ENCODE measurements at places on chromosomes 6 and 20. TPM values are rescaled to one million over a fixed set of nuclear protein-coding genes. Genes with fewer than 3 reads are reported as not detected.

Gene SMLR1
- total RNA-seq: not detected

Gene AIF1
- total RNA-seq: 98.1 TPM

GRCh38 chr6:149734915-149735314, 11.4 kb downstream of the NUP43 start:
- no peak overlapping the region for H3K4me3 ChIP-seq
- H3K27ac ChIP-seq: no peak overlapping the region
- H3K27me3 ChIP-seq: no peaks in the 10 kb centered on the region
- H3K36me3 ChIP-seq: peaks cover 5% of the 10 kb centered on the region
- no peak for DNase-seq

Gene HCRTR2
- not detected for total RNA-seq

Gene PXMP4
- total RNA-seq: 16.9 TPM

DNA sequence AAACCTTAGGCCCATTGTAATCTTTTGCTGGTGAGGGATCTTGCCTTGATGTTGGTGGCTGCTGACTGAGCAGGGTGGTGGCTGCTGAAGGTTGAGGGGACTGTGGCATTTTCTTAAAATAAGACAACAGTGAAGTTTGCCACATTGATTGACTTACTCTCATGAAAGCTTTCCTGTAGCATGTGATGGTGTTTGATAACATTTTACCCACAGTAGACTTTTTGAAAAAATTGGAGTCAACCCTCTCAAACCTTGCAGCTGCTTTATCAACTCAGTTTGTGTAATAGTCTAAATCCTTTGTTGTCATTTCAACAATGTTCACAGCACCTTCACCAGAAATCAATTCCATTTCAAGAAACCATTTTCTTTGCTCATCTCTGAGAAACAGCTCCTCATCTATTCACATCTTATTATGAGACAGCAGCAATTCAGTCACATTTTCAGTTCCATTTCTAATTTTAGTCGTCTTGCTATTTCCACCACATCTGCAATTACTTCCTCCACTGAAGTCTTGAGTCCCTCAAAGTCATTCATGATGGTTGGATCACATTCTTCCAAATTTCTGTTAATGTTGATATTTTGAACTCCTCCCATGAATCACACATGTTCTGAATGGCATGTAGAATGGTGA, 37.2 kb downstream of the CST9L start:
- no peak overlapping the region for H3K4me3 ChIP-seq
- no peaks in the 10 kb centered on the region for H3K27me3 ChIP-seq
- peaks cover 21% of the 10 kb centered on the region for H3K4me1 ChIP-seq
- no peak for DNase-seq
- peaks cover 13% of the 10 kb centered on the region for H3K36me3 ChIP-seq

- H3K27me3 ChIP-seq: no peaks in the 10 kb centered on the region
- H3K27ac ChIP-seq: no peak overlapping the region
- no peak for DNase-seq
- no peaks in the 10 kb centered on the region for H3K36me3 ChIP-seq
Measured at GRCh38 chr20:54514028-54514607, 38.7 kb downstream of the DOK5 start.

Gene ANKEF1
- total RNA-seq: 5.8 TPM

GRCh38 chr6:10586302-10586701, 65.2 kb downstream of the GCNT2 start:
- H3K4me1 ChIP-seq: peaks cover 5% of the 10 kb centered on the region
- no peak overlapping the region for H3K27ac ChIP-seq
- H3K36me3 ChIP-seq: no peaks in the 10 kb centered on the region
- H3K4me3 ChIP-seq: no peak overlapping the region
- DNase-seq: no peak
- no peaks in the 10 kb centered on the region for H3K27me3 ChIP-seq

GRCh38 chr6:143385636-143386035, 64.9 kb downstream of the ADAT2 start:
- DNase-seq: no peak
- H3K36me3 ChIP-seq: no peaks in the 10 kb centered on the region
- no peak overlapping the region for H3K27ac ChIP-seq
- no peaks in the 10 kb centered on the region for H3K4me1 ChIP-seq
- H3K4me3 ChIP-seq: no peak overlapping the region

Gene LKAAEAR1
- not detected for total RNA-seq

DNA sequence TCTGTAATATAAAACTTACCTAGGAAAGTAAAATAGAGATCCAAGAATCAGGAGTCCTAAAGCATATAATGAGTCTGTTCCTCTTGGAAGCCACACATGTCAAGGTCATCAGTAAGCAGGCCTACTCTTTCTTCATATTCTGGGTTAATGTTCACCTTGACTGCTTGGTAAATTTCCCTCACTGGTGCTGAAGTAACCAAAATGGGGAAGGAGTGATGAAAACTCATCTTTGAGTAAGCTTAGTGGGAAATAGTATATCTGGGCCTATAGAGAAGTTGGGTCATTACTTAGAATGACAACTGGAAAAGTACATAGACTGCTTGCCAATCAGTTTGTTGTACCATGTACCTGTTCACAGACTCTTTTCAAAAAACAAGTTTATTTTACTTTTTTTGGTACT, 6.6 kb downstream of the TSPYL4 start:
- no peak for DNase-seq
- H3K36me3 ChIP-seq: peaks cover 1% of the 10 kb centered on the region
- peaks cover 7% of the 10 kb centered on the region for H3K4me1 ChIP-seq
- H3K27me3 ChIP-seq: no peaks in the 10 kb centered on the region

Gene CDS2
- 67.2 TPM for total RNA-seq

Gene GJA10
- not detected for total RNA-seq

Gene FHL5
- total RNA-seq: not detected

Gene CASS4
- 3.5 TPM for total RNA-seq

Gene LSM2
- 122 TPM for total RNA-seq

DNA sequence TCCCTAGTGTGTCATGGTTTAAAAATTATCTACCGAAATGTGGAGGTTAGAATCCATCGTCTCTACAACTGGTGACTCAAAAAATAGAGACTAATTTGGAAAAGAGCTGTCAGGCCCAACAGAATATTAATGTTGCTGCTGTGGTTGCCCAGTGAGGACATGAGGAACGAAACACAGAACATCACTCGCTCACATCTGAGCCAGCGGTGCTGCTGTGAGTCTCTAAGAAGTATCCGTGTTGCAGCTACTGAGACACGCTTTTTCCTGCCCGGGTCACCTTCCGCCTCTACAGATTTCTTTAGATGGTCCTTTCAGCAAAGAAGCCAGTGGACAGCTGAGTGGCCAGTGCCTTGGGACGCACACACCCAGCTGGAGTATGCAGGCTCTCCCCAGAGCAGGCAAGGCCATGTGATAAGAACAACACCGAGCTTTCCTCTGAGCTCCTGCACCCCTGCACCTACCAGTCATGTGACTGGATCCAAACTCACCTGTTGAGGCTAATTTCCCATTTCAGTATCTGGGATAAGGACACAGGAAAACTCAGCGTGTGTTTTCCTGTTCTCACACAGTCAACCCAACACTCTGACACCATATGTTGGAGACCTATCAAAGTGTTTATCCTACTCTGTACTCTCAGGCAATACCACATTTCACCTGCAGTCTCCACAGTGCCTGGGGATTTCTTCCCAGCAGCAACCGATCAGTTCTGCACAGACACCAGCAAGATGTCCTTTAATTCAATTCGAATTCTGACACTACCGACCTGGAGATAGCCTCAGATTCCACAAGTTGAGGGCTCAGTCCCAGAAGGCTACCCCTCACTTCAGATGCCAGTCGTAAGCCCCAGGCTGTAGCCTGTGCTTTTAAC, 119.0 kb upstream of the RPS6KA2 start:
- H3K4me3 ChIP-seq: no peak overlapping the region
- peaks cover 8% of the 10 kb centered on the region for H3K4me1 ChIP-seq
- no peak overlapping the region for H3K27ac ChIP-seq
- no peaks in the 10 kb centered on the region for H3K36me3 ChIP-seq
- DNase-seq: no peak

DNA sequence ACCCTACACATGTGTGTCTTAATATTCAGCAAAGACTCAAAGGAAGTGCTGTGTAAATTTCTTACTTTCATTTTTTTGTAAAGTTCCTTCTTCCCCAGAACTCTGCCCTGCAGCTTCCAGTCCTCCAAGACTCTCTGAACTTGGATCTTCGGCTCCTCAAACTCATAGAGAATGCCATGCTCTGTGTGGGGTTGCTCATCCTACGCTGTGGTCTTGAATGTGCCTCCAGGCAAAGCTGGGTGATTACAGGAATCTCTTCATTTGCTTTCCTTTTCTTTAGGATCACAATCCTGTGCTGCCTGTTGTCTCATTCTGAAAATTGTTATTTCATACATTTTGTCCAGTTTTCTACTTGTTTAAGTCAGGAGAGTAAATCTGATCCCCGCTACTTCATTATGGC, 14.5 kb upstream of the CDC5L start:
- no peak overlapping the region for H3K4me3 ChIP-seq
- H3K27ac ChIP-seq: no peak overlapping the region
- H3K4me1 ChIP-seq: no peaks in the 10 kb centered on the region
- DNase-seq: no peak
- no peaks in the 10 kb centered on the region for H3K36me3 ChIP-seq

- no peaks in the 10 kb centered on the region for H3K36me3 ChIP-seq
- no peaks in the 10 kb centered on the region for H3K27me3 ChIP-seq
- H3K4me3 ChIP-seq: peak overlapping the region; percentile 86
- DNase-seq: peak; percentile 48
- peaks cover 80% of the 10 kb centered on the region for H3K4me1 ChIP-seq
- peak overlapping the region; percentile 91 for H3K27ac ChIP-seq
Measured at GRCh38 chr20:41138475-41139226, 1.3 kb downstream of the PLCG1 start.

Gene COX4I2
- total RNA-seq: not detected

Gene RAB44
- total RNA-seq: 0.09 TPM

DNA sequence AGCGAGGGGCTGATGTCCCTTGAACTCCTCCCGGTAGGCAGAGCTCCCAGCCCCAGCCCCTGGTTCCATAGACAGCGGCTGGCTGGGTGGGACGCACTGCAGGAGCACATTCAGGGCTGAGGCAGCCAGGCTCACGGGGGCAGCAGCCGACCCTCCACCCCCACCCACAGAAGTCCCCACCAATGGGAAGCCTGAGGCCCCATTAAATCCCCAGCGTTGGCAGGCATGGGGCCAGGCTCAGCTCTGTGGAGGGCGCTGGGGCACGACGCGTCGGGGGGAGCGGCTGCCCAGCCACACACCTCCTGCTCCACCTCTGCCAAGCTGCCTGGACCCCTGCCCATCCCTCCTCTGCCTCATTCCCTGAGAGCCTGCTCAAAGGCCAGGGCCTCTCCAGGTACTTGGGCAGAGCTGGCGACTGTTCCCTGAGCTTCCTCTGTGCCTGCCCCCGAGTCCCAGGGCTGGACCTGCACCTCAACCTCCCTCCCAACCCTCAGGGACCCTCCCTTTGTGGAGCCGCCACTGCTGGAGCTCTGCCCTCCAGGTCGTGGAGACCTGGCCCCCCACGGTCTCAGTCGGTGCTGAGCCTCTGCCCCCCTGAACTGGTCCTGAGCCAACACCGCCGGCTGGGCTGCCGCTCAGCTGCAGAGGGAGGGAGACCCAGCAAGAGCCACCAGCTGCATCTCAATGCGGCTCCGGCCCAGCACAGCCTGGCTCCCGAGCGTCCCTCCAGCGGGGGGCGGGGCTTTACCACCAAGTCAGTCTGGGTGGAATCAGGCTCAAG, 9.1 kb downstream of the CHRNA4 start:
- peaks cover 3% of the 10 kb centered on the region for H3K36me3 ChIP-seq
- no peak overlapping the region for H3K27ac ChIP-seq
- H3K4me3 ChIP-seq: no peak overlapping the region
- no peak for DNase-seq
- H3K27me3 ChIP-seq: no peaks in the 10 kb centered on the region

Gene STX11
- total RNA-seq: 36.0 TPM

Gene DSTN
- total RNA-seq: 70.4 TPM

Gene HSD17B8
- 36.0 TPM for total RNA-seq

Measured in activated T-cell treated with anti-CD3 and anti-CD28 coated beads, Interleukin-2, amount 50 U/mL, for 72 hours (primary cell).